ENCODE measurements at places on chromosomes 7 and 10. TPM values are rescaled to one million over a fixed set of nuclear protein-coding genes. Genes with fewer than 3 reads are reported as not detected.

Gene PUS7
- polyA plus RNA-seq: 14.4 TPM

Gene GLRX3
- polyA plus RNA-seq: 139 TPM

Gene ADAM8
- polyA plus RNA-seq: 5.2 TPM

Gene DNA2
- polyA plus RNA-seq: 1.4 TPM

Gene LSM5
- 83.8 TPM for polyA plus RNA-seq

Gene NEUROD6
- polyA plus RNA-seq: not detected

Gene TMEM184A
- 1.2 TPM for polyA plus RNA-seq
